ENCODE measurements at places on chromosomes 4 and X.

DNA sequence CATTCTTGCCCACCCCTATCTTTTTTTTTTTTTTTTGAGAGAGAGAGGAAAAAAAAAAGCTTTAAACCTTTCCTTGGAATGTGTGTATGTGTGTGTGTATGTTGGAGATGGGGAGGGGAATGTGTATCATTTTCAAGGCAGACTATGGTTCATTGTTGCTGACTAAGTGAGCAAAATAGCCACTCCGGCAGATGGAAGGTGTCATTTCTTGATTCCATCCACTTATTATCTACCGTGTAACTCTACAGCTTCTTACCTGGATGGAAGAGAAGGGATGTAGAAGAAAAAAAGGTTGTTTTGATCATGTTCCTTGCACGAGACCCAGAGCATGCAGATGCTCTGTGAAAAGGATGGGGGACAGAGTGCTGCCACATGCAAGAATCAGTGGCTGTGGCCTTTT lies 5.9 kb upstream of the GK2 start:
- no peak for DNase-seq

GRCh38 chr4:69816236-69816635 lies 43.7 kb downstream of the SULT1E1 start:
- DNase-seq, result no peak

GRCh38 chr4:150010525-150011126 lies 67.6 kb upstream of the DCLK2 start:
- peak; percentile 1 for DNase-seq

- no peak for DNase-seq
These were observed 251.7 kb upstream of the MAD2L1 start for GRCh38 chr4:120318196-120318846.

GRCh38 chr4:173879509-173879908 lies 349.5 kb upstream of the HAND2 start:
- DNase-seq, result no peak

- no peak for DNase-seq
These were observed 640.7 kb downstream of the BCOR start for GRCh38 chrX:39456894-39457604.

- no peak for DNase-seq
These were observed 7.6 kb downstream of the UGT8 start for GRCh38 chr4:114606245-114606644.

GRCh38 chr4:40749717-40750460 lies at the start of gene NSUN7:
NSUN7 (plus strand) TSS chr4:40749955; CDS start chr4:40750694, 739 bp downstream.
- DNase-seq, result peak; percentile 49

GRCh38 chrX:36543499-36543898 lies 464.7 kb upstream of the FAM47C start:
- no peak for DNase-seq

Measured in NCI-H2107 (cell line).